ENCODE measurements at places on chromosomes 5 and 9.
A peak's percentile ranks its signal among the peaks of the same experiment; 100 is the strongest.

DNA sequence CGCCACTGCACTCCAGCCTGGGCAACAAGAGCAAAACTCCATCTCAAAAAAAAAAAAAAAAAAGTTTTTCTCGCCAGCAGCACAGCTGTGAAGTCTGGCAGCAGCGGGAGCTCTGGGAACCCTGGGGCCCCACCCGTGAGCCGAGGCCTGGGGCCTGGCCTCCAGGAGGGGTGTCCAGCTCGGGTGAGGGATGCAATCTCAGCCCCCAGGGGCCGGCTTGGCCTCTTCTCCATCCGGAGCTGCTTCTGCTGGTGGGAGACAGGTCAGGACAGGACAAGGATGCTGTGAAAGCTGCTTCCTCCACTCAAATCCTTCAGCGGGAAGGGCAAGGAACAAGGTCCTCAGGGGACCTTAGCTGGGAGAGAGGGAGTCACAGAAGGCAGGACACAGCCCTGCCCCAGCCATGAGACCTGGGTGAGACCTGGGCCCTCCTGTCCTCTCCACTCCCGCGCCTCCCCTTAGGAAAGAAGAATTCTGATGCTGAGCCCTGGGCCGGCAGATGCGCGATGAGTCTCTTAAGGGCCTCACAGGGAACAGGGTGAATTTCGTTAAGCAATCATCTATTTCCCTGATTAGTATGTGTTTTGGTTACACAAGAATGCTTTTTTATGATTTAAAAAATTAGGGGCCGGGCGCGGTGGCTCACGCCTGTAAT is 30.6 kb downstream of the PLPP7 start:
- DNase-seq, result no peak

DNA sequence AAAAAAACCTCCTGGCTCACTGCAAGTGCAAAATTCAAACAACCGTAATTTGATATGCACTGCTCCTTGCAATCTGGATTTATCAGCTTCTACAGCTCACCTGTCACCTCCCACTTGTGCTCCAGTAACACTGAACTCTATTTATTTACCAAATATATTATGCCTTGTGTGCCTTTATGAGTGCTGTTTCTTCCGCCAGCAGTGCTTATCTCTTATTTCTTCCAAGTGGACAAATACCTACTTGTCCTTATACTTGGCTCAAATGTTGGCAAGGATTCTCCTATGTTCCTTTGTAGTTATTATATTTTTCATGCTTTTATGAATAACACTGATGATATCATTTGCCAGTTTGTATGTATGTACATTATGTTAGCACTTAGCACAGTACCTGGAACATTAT is 145.7 kb upstream of the ARRDC3 start:
- DNase-seq, result no peak

GRCh38 chr9:100350188-100350587 is 2.6 kb downstream of the TEX10 start:
- DNase-seq, result no peak

- no peak for DNase-seq
Measured at GRCh38 chr5:53545744-53546143, 14.7 kb upstream of the NDUFS4 start.

- DNase-seq, result no peak
Measured at GRCh38 chr5:124907098-124907644, 160.7 kb upstream of the ZNF608 start.

DNA sequence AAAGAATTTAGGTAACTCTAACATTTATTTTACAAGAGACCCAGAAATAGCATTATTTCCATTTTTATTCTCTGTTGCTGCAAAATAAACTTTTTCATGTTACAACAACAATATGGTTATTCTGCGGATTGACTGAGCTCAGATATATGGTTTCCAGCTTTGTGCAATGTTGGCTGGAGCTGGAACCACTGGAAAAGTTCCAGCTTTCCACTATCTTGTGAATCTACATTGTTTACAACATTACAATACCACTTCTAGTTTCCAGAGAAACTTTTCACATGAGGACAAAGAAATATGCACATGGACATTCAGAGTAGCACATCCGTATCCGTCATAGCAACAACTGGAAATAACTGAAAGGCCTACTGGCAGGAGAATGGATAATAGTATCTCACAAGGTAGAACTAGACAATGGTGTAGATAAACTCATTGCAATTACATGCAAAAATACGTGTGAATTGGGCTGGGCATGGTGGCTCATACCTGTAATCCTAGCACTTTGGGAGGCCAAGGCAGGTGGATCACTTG is 436.1 kb upstream of the ADAMTS16 start:
- no peak for DNase-seq

DNA sequence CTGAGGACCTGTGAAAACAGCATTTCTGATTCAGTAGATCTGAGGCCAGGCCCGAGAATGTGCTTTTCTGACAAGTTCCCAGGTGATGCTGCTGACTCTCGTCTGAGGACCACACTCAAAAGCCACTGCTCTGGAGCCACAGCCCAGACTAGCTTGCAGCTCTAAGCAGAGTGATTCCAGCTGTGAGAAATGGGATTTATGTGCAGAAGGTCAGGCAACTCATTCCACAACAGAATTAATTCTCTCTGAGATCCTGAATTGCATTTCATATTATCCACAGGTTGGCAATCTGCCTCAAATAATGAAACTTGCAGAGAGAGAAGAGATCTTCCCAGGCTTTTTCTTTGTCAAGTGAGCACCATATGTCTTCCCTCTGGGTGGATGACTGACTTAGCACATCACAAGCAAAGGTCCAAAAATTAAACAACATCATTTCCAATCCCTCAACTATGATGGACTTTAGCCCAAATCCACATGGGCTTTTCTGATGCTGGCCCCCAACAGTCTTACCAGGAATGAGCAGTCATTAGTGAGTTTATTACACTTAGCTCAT is 140.2 kb downstream of the ALDH1A1 start:
- no peak for DNase-seq

- DNase-seq, result no peak
Measured at GRCh38 chr9:107243742-107244141, 39.3 kb upstream of the RAD23B start.

DNA sequence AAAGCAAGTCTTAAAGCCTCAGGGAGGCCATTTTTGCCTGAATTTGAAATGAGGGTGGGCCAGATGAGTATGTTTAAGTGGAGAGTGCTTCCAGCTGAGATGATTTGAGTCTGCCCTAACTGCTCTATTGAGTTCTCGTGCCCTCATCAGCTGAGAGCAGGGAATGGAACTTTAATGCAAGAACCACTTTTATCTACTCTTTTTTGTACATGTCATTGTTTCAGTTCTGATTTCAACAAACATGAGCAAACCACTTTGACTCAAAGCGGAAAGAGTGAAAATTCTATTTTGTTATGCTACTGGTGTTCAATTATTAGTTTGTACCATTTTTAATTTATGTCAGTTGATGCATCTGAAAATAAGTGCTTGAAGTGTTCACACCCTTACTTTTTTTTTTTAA is 35.8 kb downstream of the DCAF10 start:
- no peak for DNase-seq

DNA sequence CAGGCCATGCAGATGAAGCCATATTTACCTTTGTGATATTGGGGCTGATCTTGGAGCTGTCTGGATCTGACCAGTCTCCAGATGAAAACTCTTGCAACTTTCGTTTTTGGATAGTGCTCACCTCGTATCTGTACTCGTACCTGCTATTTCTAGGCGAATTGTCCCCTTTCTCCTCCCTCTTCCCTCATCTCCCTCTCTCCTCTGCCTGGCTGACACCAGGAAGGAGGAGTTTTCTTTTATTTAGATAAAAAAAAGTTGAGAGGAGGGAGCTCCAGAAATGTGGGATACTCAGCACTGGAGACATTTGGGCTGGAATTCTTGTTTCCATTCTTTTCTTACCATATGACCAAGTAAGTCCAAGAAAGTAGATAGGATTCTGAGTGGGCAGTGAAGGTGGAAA is 54.6 kb upstream of the ABL1 start:
- DNase-seq, result no peak

- no peak for DNase-seq
Measured at GRCh38 chr5:32193591-32193990, 19.5 kb upstream of the GOLPH3 start.

- no peak for DNase-seq
Measured at GRCh38 chr5:116771466-116772151, 197.0 kb upstream of the SEMA6A start.

DNA sequence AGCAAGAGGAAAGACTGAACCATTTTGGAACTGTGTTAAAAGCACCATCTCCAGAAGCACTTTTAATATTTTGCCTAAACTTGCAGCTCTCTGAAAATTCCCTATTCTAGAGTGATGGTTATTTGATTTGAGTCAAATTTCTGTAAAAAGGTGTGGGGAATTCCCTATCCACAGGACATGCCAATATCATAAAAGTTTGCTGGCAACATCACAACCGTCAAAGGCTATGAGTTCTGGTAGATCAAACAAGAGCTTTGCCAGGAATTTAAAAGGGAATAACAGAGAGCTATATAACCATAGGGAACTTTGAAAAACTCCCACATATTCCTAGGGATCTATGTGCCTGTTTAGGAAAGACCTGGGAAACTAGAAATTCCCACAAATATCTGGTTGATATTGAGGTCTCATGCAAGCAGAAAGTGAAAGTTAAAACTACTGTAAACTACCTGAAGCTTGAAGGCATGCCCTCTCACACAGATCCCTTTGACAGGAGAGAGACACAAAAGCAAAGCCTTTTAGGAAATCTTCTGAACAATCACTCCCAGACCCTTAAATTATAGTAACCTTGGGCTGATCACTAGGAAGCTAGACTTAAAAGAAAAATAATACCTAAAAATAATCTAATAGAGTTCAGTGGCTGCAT is 549.9 kb downstream of the ANXA1 start:
- DNase-seq, result no peak

DNA sequence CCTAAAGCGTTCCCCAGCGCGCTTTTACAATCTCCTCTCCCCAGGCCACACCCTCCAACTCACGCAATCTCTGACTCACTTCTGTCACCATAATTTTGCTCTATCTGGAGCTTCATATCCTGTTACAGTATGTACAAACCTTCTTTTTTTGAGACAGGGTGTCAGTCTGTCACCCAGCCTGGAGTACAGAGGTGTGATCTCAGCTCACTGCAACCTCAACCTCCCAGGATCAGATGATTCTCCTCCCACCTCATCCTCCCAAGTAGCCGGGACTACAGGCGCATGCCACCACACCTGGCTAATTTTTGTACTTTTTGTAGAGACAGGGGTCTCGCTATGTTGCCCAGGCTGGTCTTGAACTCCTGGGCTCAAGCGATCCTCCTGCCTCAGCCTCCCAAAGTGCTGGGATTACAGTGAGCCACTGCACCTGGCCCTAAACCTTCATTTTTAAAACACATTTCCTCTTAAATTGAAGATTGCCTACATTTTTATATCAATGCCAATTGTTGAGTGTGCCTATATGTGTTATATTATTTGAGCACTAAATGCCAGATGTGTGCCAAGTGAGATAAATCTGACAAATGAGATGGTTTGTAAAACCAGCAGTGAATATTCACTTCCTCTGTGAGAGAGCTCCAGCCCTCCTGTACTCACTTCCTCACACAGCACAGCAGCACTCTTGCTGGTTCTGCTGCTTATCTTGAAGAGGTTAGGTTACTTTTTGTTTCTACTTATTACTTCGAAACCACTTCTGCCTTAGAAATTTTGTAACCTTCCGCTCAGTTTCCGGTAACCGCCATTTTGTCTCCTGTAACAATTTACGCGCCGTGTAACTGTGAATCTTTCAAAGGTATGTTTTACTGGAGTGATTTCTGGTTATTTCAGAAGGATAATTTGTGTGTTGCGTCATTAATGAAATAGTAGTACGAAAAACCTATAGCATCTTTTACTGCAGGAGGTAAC is 57.9 kb downstream of the DOCK8 start:
- DNase-seq, result peak; percentile 79

DNA sequence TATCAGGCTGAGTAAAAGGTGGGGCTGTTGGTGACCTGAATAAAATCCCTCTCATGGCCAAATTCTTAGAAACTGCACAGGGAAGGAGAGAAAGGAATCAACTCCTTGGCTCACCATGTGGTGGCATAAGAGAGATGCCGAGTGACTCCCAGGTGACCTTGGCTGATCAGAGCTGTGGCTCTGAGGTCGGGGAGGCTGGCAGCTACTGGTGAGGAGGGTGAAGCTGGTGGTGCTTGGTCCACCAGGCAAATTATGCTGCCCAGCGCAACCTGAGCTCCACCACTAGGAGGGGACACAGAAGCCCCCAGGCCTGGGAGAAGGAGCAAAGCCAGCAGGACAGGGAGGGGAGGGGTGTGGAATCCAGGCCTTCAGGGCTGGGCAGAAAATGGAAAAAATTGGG is 111.2 kb upstream of the IL12B start:
- DNase-seq, result no peak

DNA sequence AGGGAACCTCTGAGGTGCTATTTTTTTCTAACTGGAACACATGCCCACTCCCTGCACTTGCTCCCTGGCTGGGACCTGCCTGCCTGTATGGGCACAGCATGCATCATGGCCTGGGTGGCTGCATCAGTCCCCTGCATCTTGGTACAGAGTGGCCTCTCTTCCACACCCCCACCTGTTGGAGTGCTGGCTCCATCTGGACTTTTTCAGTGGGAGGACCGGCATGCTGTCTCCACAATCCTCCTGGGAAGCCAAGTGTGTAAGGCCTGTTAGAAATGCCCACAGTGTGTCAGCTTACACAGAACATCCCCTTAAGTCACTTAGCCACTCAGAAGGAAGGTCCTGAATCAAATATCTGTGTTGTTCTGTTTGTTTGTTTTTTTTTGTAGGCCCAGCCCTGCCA is 102.9 kb downstream of the MARCHF3 start:
- no peak for DNase-seq

GRCh38 chr5:107601076-107601475 is 69.7 kb downstream of the EFNA5 start:
- no peak for DNase-seq

- DNase-seq, result no peak
Measured at GRCh38 chr5:13926731-13927130, 17.8 kb downstream of the DNAH5 start.

DNA sequence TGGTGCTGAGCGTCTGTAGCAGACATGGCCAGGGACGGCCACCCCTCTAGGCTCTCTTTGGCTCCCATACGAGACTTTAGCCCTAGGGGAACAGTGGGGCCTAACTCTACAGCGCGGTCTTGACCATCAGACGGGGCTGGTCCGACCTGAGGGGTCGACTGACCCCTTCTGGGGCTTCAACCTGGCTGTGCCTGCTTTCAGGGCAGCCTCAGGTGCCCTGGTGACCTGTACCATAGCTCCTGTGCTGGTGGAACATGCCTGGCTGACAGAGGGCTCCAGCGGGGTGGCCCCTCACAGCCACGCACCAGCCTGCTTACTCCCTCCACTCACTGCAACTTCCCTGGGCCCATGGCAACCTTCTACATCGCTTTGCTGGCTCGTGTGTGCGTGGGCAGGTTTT is 423.4 kb upstream of the SEMA6A start:
- no peak for DNase-seq

- no peak for DNase-seq
Measured at GRCh38 chr9:81851340-81851739, 76.9 kb upstream of the SPATA31D4 start.

DNA sequence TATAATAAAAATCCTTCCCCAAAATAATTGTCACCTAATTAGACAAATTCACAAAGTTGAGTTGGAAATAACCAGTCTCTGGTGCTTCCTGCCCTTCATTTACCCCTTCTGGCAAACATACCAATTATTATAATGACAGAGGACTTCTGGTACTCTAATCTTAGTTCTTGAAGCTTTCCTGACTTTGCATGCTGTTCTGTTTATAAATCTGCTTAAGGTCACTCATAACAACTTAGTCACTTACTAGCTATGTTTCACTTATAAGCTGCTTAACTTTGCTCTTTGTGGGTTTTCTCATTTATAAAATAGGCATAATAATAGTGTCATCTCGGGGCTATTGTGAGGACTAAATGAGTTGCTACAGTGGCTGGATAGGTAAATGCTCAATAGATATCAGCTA is 446.5 kb downstream of the EFNA5 start:
- no peak for DNase-seq
